NCI-H2029 treated with DMSO at 0.1 percent for 48 hours (cell line): ENCODE measurements at places on chromosomes 5 and 9.

- no peak for DNase-seq
These were observed 97.9 kb downstream of the CRB2 start for GRCh38 chr9:123453831-123454321.

GRCh38 chr9:125646217-125646616 is 60.8 kb downstream of the MAPKAP1 start:
- no peak for DNase-seq

DNA sequence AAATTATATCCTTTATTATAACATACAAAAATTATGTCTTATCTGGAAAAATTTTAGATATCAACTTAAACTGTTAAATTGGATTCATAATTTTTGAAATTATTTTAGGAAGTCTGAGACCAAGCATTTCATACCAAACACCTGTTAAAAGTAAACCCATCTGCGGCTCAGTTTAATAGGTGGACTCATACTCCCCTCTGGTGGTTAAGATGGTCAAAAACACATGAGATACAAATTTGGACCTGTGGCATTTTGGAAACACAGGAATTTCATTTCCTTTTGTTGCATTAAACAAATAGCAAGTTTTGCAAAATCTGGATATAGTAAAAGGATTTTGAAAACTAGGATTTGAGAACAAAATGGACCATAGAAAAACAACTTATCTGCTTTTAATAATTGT is 53.7 kb downstream of the RGMB start:
- no peak for DNase-seq

GRCh38 chr5:139473105-139473504 is 2.3 kb downstream of the SMIM33 start:
- DNase-seq, result no peak

DNA sequence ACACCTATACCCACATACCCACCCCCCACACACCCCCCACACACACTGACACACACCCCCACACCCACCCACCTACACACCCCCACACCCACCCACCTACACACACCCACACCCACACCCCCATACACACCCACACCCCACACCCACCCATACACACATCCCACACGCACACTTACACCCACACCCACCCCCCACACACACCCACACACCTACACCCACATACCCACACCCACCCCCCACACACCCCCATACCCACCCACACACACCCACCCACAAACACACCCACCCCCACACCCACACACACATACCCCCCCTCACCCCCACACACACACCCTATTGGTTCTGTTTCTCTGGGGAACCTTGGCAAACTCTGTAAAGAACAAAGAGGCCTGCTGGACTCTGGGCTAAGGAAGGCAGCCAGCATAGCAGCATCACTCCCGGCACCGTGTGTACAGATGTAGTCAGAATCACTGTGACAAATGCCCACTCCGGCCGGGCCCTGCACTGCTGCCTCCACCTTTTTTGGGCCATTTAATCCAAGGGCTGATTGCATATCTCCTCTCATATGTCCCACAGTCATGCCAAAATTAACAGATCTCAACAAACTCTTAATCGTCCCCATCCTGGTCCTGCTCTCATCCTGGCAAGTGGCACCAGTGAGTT is 42.3 kb downstream of the COL23A1 start:
- no peak for DNase-seq

GRCh38 chr5:135151256-135151655 is 117.2 kb upstream of the PITX1 start:
- DNase-seq, result no peak

DNA sequence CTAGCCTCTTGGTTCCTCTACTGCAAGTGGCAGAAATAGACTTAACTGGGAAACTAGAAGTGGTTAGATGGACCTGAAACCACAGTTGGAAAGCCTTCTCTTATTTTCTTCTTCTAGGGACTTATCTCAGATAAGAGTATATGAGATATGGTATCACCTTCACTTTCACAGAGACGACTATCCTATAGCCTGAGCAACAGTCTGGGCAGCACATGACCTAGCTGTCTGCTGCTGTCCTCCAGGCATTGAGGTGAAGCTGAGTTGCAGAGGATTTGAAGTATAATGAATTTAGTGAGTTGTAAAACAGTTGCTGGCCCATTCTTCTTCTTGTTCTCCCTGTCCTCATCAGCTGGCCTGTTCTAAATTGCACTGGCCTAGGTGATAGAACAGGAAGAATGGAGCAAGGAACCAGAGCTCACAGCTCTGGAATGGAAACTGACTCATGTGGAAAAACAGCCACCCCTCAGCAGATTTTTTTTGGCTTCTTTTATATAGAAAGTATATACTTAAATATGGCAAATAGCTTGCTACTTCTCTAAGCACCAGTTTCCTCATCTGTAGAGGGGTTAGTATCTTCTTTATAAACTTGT is 27.8 kb downstream of the RECK start:
- DNase-seq, result no peak

DNA sequence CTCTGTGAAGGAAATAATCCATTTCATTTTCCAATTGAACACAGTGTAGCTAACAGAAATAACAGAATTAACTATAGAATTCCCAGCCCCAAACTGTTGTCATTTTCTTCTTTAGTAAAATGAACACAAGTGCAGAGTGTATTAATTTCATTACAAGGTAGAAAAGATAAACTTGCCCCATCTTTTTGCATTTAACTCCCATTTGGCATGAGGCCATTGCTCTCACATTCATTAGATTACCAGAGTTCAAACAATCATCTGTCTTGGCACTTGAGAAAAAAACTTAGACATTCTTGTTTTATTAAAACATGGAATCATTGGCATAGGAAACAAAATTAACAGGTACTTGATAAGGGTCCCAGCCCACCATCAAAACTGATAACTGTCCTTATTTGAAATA is 821.5 kb upstream of the C9orf72 start:
- no peak for DNase-seq

GRCh38 chr5:55609413-55609812 is 74.6 kb upstream of the PLPP1 start:
- DNase-seq, result no peak

GRCh38 chr5:98721231-98721928 is 52.1 kb upstream of the RGMB start:
- DNase-seq, result no peak

DNA sequence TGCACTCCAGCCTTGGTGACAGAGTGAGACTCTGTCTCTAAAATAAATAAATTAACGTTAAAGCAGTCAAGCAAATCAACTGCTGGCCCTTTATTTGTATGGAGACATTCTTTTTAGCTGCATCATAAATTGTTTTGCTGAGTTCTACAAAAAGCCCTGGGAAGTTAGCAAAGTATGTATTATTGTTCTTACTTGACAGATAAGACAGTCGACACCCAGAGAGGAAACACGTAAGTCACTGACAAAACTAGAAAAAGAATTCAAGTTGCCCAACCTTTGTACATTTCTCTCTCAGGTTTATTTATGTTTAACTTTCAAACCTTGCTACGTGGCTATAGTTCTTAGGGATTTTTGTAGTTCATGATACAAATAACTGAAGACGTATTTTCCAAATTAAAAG is 40.4 kb upstream of the MACIR start:
- DNase-seq, result no peak
